ENCODE measurements at places on chromosomes 11 and 22.

- peak; percentile 86 for DNase-seq
Observed at GRCh38 chr22:26968859-26969523, 311.6 kb downstream of the MIAT start.

DNA sequence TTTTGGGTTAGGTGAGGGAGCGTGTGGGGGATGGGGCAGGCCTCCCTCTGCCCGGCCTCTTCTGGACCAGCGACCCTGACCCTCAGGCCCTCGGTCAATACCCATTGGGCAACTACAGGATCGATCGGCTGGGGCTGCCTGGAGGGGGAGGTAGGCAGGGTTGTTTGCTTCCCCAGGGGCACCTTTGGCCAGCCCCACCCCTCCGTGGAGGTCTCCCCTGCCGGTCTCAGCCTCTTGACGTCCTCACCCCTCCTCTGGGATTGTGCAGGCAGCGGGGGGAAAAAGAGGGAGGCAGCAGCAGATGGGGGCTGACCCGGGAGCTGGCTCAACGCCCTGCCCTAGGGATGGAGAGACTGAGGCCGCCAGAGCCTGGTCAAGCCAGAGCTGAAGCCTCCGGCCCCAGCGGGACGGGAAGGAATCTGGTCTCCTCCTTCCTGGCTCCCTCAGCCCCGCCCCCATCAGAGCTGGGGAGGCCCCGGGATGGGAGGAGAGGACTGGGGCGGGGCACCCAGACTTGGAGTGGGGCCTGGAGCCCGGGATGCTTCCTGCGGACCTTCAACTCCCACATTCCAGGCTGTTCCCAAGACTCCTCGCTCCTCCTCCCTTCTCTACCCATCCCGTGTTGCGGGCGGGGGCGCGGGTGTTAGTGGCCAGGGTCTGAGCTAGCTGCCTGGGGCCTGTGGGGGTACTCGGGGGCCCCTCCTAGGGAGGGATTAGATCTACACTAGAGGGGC, 14.4 kb upstream of the CDC42EP1 start:
- DNase-seq, result peak; percentile 97

- DNase-seq, result no peak
Observed at GRCh38 chr11:26084313-26084712, 247.6 kb upstream of the ANO3 start.

- DNase-seq, result no peak
Observed at GRCh38 chr11:69839516-69839915, 20.3 kb upstream of the FGF3 start.

DNA sequence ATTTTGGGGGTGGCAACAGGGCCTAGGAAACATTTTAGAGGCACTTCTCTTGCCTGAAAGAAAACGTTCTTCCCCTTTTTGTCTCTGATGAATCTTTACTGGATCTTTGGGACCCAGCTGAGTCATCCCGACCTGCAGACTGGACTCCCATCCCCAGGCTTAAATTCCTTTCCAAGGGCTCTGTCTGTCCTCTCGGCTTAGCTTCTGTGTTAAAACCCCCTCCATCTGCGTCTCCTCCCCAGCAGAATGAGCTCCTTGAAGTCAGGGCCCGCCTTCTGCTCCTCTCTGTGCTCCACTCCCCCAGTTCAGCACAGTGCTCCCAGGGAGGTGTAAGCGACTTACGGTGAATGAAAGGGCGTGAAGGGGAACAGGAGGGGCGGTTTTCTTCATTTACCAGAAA, 895 bp upstream of the DAGLA start:
- peak; percentile 56 for DNase-seq

GRCh38 chr11:82683029-82683428, 50.6 kb downstream of the FAM181B start:
- DNase-seq, result no peak

- DNase-seq, result peak; percentile 72
Observed at GRCh38 chr22:37304595-37305343, 22.5 kb downstream of the CYTH4 start.

- peak; percentile 11 for DNase-seq
Observed at GRCh38 chr11:14317659-14318325, 41.2 kb downstream of the RRAS2 start.

Data from M059J (cell line).